ENCODE measurements at places on chromosomes 12 and 14.

GRCh38 chr12:115932066-115932465 is 345.4 kb downstream of the MED13L start:
- DNase-seq: no peak

DNA sequence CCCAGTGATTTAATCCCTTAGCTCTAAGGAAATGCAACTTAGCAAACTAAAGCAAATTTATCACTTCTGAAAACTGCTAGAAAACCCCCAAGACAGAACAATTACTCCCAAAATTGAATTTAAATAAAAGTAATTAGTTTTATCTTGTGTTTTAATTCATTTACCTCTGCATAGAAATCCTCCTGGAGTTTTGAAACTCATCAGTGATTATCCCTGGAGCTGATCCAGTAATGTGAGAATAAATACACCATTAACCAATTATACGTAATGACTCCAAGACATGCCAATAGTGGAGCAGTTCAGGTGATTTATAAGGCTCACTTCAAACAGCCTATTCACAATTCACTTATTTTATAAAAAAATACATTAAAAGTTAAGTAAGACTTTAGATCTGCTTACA is 855.3 kb upstream of the FLRT2 start:
- no peak for DNase-seq

DNA sequence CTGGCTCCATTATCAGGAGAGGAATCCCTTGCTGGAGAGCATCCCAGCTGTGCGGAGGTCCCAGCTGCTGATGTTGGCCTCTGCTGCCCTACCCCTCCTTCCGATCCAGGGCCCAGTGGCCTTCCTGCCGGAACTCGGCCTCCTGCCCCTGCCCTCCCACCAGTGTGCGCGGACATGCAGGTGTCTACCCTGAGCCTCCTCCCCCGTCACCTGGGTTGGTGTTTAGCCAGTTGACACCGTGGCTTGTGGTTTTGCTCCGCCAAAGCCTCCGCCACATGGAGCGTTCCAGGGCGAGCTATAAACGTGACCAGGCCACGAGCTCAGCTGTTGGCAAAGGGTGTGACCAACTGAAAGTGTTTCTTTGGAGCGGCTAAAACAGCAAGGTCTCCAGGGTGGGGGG is 1104.3 kb downstream of the BCL11B start:
- no peak for DNase-seq

GRCh38 chr12:105347499-105347898 is 17.0 kb downstream of the C12orf75 start:
- DNase-seq: no peak

GRCh38 chr12:112599871-112600270 is 181.1 kb downstream of the PTPN11 start:
- no peak for DNase-seq

GRCh38 chr12:86950444-86950843 is 694.3 kb upstream of the MGAT4C start:
- no peak for DNase-seq

- DNase-seq: no peak
Measured at GRCh38 chr12:547883-548470, 88.2 kb downstream of the B4GALNT3 start.

DNA sequence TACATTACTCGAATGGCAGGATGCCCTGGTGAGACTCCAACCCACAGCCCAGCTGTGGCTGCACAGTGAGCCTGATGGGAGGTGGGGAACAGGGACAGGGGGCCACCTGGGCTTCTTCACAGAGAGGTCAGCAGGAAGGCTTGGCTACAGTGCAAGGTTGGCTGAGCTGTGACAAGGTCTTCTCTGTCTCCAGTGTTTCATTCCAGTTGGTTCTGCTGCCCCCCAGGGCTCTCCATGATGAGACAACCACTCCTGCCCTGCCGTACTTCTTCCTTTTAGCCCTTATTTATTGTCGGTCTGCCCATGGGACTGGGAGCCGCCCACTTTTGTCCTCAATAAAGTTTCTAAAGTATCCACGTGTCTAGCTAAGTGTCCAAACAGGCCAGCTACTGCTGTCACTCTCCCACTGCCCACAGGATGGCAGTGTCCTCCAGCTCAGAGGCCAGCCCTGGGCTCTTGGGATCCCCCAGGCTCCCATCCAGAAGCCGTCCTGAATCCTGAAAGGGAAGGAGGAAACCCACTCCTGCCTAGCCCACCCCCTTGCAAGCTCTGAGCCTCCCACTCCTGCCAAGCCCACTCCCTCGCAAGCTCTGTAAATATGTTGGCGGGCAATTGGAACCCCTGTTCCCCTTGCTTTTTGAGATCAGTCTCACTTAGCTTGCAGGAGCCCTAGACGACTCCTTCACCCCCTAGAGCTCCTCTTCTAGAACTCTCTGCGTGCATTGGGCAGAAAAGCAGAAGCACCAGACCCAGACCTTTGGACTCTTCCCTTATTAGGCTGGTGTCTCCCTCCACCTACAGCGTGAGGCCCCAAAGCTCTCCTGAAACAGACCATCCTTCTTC is 5.4 kb downstream of the C1QL4 start:
- DNase-seq: no peak

- DNase-seq: no peak
Measured at GRCh38 chr12:62581288-62582064, 114.8 kb downstream of the MON2 start.

DNA sequence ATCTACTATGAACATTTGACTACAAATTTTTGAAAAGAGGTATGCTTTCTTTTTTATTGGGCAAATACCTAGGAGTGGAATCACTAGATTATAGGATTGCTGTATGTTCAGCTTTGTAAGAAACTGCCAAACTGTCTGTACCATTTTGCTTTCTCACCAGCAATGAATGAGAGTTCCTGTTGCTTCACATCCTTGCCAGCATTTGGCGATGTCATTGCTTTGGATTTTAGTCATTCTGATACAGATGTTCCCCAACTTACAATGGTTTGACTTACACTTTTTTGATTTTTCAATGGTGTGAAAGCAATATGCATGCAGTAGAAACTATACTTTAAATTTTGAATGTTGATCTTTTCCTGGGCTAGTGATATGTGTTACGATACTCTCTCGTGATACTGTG is 328.7 kb downstream of the RAD51B start:
- DNase-seq: no peak

DNA sequence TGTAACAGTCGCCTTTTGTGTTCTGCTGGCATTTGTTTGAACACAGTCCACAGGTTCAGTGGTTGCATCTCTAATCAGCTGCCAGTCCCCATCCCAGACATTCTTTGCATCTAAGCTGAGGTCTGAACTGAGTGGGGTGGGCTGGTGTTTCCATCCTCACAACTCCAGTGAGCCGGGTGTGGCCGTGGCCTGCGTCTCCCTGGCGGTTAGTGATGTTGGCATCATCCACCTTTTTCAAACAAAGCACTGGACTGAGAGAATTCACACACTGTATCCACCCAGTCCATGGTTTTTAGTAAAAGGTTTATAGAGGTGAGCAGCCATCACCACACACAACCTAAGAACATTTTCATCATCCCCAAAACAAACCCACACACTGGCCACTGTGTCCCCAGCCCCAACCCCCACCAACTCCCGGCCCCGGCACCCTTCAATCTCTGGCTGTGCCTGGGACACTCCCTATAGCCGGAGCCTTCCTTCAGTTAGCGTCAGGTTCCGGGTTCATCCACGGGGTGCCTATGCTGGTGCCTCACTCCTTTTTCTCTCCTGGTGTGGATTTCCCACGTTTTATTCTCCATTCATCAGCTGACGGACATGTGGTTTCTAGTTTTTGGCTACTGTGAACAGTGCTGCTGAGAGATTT is 6.5 kb downstream of the DDX51 start:
- no peak for DNase-seq

DNA sequence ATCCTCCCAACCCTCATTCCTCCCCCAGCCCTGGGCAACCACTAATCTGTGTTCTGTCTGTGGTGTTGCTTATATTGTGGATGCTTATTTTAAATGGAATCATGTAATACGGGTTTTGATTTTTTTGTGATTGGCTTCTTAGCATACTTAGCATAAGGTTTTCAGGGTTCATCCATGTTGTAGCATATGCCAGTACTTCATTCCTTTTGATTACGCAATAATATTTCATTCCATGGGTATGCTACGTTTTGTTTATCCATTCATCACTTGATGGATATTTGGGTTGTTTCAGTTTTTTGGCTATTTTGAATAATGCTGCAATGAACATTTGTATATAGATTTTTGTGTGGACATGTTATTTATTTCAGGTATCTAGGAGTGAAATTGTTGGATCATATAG is 82.9 kb downstream of the TSPAN9 start:
- no peak for DNase-seq

DNA sequence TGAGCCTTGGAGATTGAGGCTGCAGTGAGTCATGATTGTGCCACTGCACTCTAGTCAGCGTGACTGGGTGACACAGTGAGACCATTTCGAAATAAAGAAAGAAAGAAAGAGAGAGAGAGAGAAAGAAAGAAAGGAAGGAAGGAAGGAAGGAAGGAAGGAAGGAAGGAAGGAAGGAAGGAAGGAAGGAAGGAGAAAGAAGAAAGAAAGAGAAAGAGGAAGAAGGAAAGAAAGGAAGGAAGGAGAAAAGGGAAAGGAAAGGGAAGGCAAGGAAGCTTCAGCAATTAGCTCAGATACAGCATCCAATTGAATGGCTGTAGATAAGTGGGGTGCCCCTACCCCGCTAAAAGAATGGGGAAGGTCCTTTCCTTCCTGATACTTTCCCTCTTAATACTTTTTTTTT is 9.5 kb upstream of the NAA30 start:
- DNase-seq: no peak

GRCh38 chr12:7102582-7102981 is 6.4 kb downstream of the C1RL start:
- DNase-seq: no peak

DNA sequence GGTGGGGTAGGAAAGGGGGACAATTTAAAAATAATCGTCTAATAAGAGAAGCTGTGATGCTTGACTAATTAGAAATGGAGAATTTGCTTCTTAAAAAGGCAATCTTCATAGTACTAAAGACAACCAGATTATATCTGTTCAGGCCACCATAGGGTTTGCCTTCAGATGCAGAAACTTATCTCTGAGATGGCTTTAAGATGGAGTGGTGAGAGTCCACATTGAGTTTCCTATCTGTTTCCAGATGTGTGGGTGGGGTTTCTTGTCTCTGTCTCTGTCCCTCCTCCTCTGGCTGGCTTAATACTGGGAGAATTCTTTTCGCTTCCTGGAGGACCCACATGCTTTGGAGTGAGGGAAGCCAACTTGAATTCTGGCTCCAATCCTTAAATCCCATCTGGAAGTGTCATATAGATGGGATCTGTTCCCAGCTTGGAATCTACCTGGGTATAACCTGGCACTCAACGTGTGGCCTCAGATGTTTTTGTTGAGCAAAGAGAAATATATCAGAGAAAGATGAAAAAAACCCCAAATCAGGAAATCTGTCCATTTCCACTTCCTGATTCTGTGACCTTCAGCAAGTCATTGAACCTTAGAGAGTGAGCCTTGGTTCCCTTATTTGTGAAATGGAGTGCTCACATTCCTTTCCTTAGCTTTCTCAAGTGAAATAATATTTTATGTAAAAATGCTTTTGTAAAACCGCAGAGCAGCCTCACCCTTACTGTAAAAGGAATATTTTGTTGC is 66.4 kb downstream of the CHST11 start:
- DNase-seq: no peak

DNA sequence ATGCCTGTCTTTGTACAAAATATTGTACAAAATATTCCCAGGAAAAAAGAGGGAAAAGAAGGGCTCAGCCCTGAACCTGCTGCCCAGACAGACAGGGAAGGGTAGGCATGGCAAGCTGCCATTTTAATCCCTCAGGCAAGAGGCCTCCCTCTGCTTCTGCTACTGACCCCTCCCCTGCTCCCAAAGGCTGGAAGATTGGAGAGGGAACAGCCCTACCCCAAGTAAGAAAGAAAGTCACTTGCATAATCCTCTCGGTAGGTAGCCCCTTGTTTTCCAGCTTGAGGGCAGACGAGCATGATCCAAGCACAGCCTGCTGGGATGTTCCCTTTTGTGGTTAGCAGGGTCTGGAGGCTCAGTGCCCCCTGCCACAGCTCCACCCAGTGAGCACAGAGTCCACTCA is 20.7 kb downstream of the ADCY6 start:
- DNase-seq: no peak

DNA sequence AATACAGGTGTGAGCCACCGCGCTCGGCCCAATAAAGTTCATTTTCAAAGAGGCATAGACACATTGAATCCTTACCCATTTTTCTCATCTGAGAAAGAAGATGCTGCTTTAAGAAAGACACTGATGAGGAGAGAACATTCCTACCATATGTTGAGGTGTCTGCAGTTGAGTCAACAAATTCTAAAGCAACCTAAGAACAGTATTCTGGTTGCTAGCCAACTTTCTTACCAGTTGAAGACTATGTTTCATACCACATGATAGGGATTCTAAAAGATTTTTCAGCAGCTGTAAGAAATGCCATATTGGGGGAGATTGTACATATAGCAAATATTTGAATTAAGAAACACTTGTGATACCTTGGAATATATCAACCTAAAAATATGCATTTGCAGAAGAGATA is 160.1 kb downstream of the SRGAP1 start:
- no peak for DNase-seq

GRCh38 chr12:81759190-81760051 is at the start of gene PPFIA2:
PPFIA2 (minus strand) TSS chr12:81759350.
- DNase-seq: no peak

All from stimulated activated CD8-positive, alpha-beta memory T cell treated with anti-CD3 and anti-CD28 coated beads, Interleukin-4, amount 100 ng/mL, for 1 hour (primary cell).